ENCODE measurements at places on chromosomes 2 and 18. TPM values are rescaled to one million over a fixed set of nuclear protein-coding genes. Genes with fewer than 3 reads are reported as not detected.

Gene CPO
- not detected for total RNA-seq

Gene GPR55
- total RNA-seq, result not detected

Gene SERPINB3
- total RNA-seq, result not detected

Gene HMSD
- 0.65 TPM for total RNA-seq

Gene COLEC12
- total RNA-seq, result 27.1 TPM

Gene NAT8
- total RNA-seq, result not detected

Gene VIT
- 0.76 TPM for total RNA-seq

Gene AGAP1
- total RNA-seq, result 4.9 TPM

Gene FSHR
- total RNA-seq, result not detected

Gene ANKRD36C
- 107 TPM for total RNA-seq

Gene CRYGC
- not detected for total RNA-seq

Gene IL1A
- total RNA-seq, result 2.9 TPM

Gene TGFA
- not detected for total RNA-seq

Gene PPP3R1
- 20.8 TPM for total RNA-seq

Gene C18orf54
- 4.9 TPM for total RNA-seq

Gene DLGAP1
- not detected for total RNA-seq

Gene SCRN3
- 18.5 TPM for total RNA-seq

Gene IL37
- total RNA-seq, result not detected

Gene NEUROD1
- not detected for total RNA-seq

Gene POLE4
- total RNA-seq, result 18.5 TPM

Gene FOXI3
- not detected for total RNA-seq

Gene UNC80
- not detected for total RNA-seq

Gene FBXO15
- 0.15 TPM for total RNA-seq

Gene RUFY4
- not detected for total RNA-seq

Gene NOTO
- not detected for total RNA-seq

Gene AQP4
- total RNA-seq, result not detected

Gene EFEMP1
- 3,226 TPM for total RNA-seq

Gene DUSP2
- 0.65 TPM for total RNA-seq

Gene STPG4
- total RNA-seq, result not detected

Gene NGEF
- not detected for total RNA-seq

Gene FKBP1B
- 23.1 TPM for total RNA-seq

Gene TDRD15
- total RNA-seq, result under 0.01 TPM

Gene ZDBF2
- 11.4 TPM for total RNA-seq

Data from epithelial cell of umbilical artery (primary cell).